ENCODE measurements at places on chromosomes 7 and 10.

DNA sequence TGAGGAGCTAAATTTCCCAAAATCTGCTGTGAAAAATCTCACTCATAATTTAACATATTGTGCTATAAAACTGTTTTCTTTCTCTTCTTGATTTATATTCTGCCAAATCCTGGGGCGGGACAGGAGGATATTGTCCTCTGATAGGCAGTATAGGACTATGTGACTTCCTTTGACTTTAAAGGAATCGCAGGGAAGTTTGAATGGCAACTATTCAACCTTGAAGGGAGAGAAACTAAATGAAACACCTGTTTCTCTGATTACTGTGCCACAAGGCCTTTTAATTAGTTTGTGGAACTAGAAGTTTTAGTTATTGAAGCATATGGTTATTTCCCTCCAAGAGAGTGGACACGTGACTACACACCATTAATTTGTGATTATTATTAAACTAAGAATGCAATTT lies 607.4 kb downstream of the GATA3 start:
- DNase-seq, result no peak

GRCh38 chr7:87013136-87013839 lies 46.2 kb downstream of the ELAPOR2 start:
- DNase-seq, result no peak

DNA sequence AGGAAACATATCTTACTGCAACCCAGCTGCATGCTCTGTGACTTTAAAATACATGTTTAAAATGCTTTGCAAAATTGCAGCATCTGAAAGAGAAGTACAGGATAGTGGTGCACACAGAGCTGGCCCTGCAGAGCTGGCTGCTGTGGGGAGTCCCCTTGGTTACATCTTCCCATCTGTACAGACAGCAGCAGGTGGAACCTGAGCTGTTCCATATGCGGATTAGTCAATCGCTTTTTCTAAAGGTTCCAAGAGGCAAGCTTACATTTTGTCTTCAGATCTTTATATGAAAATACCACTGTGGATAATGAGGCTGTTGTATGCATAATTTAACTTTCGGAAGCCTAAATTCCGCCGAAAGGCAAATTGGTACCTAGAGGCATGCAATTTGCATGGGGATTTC lies 444.1 kb downstream of the NRG3 start:
- DNase-seq, result no peak

- no peak for DNase-seq
Measured at GRCh38 chr10:51342381-51342780, 268.1 kb downstream of the PRKG1 start.

DNA sequence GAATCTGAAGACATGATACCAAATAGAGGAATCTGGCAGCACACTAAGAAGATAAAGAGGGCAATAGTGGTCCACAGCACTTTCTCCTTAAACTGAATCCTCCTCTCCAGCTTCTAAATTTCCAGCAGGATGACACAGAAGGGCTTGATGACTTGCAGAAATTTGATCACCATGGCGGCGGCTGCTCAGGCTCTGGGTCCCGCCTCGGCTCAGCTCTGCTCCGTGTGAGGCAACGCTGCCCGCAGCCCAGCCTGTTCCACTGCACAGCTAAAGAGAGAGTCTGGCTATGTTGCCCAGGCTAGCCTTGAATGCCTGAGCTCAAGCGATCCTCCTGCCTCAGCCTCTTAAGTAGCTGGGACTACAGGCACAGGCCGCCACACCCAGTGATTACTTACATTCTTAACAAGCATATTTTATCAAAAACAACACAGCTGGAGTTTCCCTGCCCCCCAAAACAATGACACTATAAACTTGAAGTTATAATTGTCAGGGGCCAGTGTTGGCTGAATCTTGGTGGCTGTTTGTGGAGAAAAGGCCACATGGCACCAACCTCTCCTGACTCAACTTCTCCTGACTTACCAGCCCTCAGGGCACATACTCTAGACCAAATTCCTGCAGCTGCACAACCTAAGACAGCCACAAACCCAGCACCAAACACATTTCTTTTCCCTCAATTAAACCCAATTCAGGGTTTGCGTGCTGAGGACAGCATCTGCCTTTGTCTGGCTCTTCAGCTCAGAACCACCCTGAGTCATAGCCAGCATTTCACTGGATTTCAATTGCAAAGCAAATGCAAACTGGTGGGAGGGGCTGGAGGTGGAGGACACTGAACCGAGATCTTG lies 11.6 kb upstream of the TNPO3 start:
- no peak for DNase-seq

DNA sequence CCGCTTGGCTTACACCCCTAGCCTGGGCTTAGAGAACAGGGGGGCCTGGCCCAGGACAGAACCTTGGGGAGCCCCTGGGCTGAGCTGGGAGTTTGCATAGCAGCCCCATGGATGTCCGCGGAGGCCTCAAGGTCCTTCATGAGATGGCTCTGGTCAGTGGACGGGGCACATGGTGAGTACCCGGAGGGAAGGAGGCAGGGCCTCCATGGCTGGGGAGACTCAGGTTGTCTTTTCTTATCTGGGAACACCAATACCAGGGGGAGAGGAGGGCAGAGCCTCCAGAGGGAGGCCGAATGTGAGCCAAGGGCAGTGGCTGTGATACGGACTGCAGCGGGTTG lies 64.8 kb downstream of the GLRX3 start:
- DNase-seq, result no peak

DNA sequence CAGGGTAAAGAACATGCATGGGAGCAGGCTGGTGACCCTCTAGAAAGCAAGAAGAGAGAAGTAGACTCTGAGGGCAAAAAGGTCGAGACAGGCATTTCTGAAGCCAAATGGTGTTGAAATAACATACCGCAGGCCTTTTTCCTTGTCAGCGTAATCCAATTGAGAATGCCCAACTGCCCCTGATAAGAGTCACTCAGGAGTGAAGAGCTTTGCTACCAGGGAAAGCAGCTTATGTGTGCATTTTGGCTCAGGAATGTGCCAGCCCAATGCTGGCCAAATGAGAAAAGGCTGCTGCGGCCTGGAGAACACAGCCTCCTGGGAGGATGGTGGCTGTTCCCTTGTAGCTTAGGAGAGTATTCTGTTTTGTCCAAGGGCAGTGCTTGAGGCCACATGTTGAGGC lies 61.4 kb upstream of the NFKB2 start:
- DNase-seq, result no peak

- no peak for DNase-seq
Measured at GRCh38 chr10:129773359-129773990, 190.6 kb downstream of the EBF3 start.

DNA sequence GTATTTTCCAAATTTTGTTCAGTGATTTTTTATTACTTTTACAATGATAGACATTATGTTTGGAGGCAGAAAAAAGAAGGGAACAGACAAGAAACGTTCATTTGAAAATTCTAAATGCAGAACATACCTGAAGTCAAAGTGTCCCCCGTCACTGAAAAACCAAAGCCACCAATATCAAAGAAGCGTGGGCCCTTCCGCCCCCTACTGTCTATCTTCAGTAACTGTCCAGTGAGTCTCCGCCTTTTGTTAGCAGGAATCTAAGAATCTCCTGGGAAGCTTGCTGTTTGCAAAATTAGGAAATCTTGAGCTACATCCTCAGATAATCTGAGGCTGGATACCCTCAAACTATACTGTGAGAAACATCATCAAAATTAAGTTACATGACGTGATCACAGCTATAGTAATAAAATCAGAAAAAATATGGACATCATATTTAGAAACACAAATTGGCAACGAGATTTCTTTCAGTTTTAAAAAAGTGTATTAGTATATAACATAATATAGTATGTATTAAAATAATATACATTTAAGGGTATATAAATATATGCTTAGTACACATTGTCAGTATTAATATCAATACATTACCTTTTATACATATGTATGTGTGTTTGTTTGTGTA lies 169.3 kb upstream of the AKR1E2 start:
- peak; percentile 49 for DNase-seq

- no peak for DNase-seq
Measured at GRCh38 chr7:96093435-96093834, 228.5 kb downstream of the SLC25A13 start.

- no peak for DNase-seq
Measured at GRCh38 chr7:47957156-47957555, 8.9 kb upstream of the PKD1L1 start.

DNA sequence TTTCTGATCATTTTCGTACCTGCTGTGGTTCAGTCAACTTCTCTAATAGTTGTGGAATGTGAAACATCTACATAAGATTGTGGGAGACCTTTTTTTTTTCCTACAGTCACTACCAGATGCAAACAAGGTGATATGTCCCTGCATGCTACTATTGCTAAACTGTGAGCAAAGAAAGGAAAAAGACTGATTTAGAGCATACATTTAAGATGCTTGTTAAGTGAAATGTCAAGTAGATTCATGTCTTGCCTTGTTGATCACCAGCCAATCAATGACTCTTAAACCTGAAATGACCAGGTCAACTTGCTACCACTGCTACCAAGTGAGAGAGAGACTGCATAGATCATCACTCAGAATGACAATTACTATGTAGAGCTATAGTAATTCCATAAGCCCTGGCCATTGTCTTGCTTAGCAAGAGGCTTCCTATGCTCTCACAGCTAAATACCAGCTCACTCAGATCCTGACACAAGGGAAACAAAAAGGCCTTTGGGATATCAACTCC lies 84.3 kb upstream of the SKAP2 start:
- DNase-seq, result no peak

DNA sequence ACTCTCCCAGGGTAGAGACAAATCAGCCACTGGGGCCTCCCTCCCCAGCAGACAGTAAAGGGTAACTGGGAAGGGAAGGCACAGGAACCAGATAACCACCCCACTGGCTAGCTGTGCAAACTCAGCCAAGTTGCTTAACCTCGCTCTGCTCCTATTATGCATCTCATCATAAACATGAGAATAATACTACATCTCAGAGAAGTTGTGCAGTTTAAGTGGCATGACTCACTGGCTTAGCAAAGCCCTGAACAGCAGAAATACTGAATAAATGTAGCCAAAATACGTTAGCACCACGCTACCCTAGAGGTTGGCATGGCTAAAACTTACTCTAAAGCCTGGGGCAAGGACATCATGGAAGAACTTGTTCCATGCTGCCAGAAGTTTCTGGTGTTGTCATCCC lies 128.1 kb upstream of the ANK3 start:
- no peak for DNase-seq

Data from NCI-H345 (cell line).